ENCODE measurements at places on chromosomes 6 and 20. TPM values are rescaled to one million over a fixed set of nuclear protein-coding genes. Genes with fewer than 3 reads are reported as not detected.

TBC1D7 gene
- polyA plus RNA-seq, result 55.2 TPM

ZC3H12D gene
- 0.04 TPM for polyA plus RNA-seq

BHLHE23 gene
- polyA plus RNA-seq, result not detected

XKR7 gene
- not detected for polyA plus RNA-seq

ZC2HC1B gene
- polyA plus RNA-seq, result not detected

HIVEP1 gene
- polyA plus RNA-seq, result 14.6 TPM

C6orf141 gene
- polyA plus RNA-seq, result not detected

PBOV1 gene
- polyA plus RNA-seq, result not detected

KIF3B gene
- 7.7 TPM for polyA plus RNA-seq
